Activated gamma-delta T cell treated with Interleukin-2 at 50 U/mL for 16 hours (primary cell): ENCODE measurements at places on chromosomes 7 and 10.
A peak's percentile ranks its signal among the peaks of the same experiment; 100 is the strongest.

- DNase-seq, result peak; percentile 76
These were observed at the start of gene HECTD2 for GRCh38 chr10:91409869-91410637. TSS of gene HECTD2 (plus strand) at chr10:91410344. CDS start at chr10:91410439, 95 bp downstream.

- no peak for DNase-seq
These were observed 159.2 kb downstream of the HDAC9 start for GRCh38 chr7:18654709-18655108.

GRCh38 chr10:60488111-60488669 is 98.5 kb upstream of the ANK3 start:
- DNase-seq, result no peak

DNA sequence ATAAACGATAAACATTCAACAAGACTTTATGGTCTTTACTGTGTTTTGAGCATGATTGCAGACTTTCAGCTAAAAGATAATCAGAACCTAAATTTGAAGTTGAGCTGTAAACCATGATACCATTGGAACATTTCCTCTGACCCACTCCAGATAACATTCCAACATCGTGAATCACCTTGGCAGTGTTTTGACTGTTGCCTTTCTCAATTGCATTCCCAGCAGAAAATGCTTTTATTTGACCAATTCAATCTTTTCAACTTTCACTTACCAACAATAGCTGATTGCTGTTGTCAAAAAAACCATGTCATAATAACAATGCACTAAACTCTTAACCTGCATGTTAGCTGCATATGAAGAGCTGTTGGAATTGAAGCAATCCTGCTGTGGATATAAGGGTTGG is 165.5 kb downstream of the MDFIC start:
- DNase-seq, result no peak

DNA sequence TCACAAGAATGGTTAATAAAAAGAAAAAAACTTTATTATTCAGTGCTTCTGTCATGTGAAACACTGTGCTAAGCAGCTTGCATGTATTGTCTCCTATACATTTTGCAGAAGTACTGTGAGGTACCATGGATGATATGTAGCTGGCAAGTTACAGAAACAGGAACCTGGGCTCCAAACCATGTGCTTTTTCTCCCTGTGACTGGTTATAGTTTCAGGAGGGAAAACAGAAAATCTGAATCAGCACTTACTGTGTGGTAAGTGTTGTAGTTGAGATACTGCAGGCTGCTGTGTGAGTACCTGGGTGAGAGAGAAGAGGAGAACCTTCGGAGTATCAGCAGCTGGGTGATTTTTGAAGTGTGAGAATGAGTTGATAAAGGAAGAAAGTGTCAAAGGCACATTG is 285.0 kb downstream of the SUGCT start:
- DNase-seq, result no peak

DNA sequence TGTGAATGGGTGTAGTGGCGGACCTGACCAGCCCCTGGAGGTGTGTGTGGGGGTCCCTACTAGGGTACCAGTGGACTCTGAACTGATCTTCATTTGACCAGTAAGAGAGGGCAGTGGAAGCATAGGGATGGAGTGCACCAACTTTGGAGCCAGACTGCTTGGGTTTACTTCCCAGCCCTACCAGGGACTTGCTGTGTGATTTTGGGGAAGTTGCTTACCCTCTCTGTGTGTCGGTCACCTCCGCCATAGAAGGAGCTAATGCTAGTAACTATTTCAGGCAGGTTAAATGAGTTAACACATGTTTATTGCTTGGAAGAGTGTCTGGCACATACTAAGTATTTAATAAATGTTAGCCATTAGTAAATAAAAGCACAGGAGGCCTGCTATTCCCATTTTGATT is 6.6 kb downstream of the ADCYAP1R1 start:
- no peak for DNase-seq

GRCh38 chr7:1859266-1860035 is 189.4 kb downstream of the ELFN1 start:
- DNase-seq, result no peak

GRCh38 chr7:18619311-18619710 is 123.8 kb downstream of the HDAC9 start:
- DNase-seq, result no peak

- DNase-seq, result no peak
These were observed 829.0 kb downstream of the TNS3 start for GRCh38 chr7:46752881-46753366.

DNA sequence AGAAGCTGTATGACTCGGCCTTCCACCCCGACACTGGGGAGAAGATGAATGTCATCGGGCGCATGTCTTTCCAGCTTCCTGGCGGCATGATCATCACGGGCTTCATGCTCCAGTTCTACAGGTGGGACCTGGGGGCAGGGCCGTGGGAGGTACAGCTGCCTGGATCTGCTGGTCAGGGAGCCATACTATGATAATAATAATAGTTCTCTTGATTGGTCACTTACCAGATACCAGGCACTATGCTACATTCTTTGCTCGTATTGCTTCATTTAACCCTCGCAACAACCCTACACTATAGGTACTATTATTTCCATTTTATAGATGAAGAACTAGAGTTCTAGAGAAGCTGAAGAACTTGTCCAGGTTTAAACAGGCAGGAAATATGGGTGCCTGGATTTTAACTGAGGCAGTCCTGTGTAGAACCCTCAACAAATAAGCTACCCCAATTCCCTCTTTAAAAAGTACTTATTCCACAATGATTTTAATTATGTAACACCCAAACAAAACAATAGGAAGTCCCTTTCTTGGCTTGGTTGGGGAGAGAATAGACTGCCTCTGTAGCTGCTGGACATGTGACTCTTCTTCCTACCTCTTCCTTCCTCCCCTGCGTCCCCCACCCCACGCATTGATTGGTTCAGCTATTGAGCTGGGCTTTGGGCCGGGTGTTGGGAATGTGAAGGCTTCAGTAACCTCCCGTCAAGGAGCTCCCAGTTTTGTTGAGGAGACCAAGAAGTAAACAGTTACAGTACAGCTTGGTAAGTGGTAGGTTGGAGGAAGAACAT is 12.8 kb downstream of the SFXN2 start:
- DNase-seq, result no peak

GRCh38 chr7:55473932-55474331 is 98.4 kb downstream of the VOPP1 start:
- DNase-seq, result no peak

DNA sequence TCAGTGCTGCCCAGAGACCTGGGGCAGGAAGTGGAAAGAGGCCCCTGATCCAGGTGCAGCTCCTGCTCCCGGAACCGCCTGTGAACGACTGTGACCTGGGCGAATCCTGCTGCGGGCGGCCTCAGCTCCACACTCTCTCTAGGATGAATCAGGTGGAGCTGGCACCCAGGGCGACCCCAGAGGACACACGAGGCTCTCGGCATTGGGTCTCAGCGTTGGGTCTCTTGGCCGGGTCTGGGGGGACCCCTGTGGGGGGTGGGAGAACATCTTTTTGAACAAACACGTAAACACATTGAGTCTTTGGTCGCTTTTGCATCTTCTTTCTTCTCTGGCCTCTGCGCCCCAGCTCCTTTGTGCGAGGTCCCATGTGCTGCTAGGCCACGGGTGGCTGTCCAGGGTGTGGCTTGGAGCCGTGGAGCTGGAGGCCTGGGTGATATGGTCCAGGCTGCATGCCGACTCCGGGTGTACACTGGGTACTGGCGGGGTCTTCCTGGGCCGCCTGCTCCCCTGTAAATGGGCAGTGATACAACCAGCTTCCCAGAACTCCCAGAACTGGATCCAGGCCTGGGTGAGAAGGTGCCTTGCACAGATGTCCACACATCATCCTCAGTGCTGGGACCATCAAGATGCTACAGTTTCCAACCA is 435.8 kb downstream of the DNAJB6 start:
- no peak for DNase-seq

DNA sequence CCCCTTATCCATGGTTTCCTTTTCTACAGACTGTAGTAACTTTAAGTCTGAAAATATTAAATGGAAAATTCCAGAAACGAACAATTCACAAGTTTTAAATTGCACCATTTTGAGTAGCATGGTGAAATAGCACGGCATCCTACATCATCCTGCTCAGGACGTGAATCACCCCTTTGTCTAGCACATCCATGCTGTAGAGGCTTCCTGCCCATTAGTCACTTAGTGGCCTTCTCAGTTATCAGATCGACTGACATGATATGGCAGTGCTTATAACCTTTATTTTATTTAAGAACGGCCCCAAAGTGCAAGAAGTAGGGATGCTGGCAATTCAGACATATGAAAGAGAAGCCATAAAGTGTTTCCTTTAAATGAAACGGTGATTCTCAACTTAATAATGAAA is 82.7 kb downstream of the CPXM2 start:
- DNase-seq, result no peak

DNA sequence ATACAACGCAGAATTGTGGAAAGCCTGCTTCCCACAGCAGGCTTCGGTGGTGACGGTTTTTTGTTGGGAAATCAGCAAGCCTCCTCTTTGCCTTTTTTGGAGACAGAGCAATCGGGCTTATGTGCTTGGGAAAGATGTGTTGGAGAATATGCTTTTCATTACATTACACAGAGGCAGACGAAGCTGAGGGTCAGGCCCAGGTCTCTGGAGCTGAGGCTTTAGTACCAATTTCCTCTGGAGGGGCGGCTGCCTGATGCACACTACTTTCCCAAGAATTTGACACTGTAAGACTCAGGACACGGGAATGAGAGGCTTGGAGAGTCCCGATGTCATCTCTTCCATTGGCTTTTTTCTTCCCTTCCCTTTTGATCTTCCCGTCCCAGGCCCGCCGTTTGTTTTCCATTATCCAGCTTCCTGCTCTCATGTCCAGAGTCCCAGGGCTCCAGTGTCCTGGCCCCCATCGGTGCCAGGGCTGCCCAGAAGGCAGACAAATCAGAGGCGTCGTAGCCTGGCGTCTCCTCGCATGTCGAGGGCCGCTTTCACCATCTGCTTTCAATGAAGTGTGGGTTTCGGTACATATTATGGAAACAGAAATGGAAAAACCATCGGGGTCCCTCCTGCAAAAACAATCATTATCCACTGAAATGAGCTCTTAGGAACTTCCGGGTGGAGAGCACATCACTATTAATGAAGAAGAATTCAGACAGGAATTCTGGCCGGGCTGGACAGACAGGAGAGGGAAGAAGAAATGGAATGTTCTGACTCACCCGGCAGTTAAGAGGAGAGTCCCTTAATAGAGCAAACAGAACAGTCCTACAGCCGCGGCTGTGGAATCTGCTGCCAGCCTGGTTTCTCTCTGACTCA is 123.0 kb upstream of the JCAD start:
- no peak for DNase-seq

DNA sequence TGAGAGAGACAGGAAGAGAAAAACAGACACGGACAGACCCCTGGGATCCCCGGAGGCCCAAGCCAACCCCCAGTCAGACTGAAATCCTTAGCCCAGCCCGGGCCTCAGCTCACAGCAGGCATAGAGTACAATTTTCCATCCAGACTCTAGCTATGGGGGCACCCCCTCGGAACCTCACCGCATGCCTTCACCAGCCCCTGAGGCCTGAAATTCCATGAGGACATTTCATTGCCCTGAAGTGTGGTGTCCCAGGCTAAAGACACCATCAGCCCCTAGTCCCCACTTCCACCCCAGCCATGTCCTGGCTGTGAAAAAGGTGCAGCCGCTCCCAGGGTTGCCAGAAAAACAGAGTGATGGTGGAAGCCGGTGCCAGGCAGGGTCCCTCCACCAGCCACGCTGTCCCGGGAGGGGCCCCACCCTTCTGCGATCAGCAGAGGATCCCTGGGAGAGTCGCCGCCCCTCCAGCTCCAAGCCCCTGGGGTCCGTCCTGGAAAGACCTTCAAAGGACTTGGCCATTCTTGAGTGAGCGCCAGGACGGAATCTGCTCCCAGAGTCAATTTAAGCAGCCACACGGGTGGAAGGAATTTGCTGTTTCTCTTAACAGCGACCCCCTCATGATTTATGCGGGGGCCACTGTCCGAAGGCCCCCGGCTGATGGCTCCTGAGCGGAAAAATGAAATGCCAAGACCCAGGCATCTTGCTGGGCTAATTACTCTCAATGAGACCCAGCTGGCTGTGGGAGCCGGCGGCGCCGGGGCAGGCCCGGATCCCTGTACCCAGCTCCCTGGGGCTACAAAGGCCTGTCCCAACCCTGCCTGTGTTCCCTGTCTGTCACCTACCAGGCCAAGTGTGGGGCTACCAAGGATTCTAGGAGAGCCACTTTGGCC is 23.2 kb downstream of the MYL10 start:
- no peak for DNase-seq

GRCh38 chr10:124955243-124955642 is 13.3 kb downstream of the ZRANB1 start:
- DNase-seq, result no peak

- no peak for DNase-seq
These were observed 75.9 kb downstream of the INSIG1 start for GRCh38 chr7:155373359-155374273.

DNA sequence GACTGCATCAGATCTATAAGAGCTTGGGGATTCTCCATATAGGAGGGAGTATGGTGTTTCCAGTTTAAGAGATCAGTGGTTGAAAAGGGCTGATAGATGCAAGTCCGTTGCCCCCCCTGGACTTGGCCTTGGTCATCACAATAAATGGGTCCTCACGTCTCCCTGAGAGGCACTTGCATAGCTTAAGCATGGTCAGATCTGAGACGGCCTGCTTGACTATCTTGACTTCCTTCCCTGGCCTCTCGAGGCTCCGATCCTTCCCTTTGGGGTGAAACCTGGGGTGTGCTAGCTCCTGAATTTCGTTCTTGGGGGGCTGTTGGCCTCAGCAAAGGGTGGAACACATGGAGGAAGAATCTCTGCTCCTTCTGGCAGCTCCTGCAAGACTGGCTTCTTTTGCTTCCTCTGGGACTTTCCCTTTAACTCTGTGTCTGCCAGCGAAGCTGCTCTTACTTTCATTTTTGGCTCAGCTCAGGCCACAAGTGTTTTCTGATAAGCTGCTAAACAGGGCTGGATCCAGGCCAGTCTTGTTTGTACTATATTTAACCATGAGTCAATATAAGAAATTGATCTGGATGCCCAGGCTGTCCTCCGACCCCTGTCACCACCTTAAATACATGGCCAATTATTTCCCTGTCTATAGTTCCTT is 11.2 kb upstream of the ZNF485 start:
- no peak for DNase-seq

DNA sequence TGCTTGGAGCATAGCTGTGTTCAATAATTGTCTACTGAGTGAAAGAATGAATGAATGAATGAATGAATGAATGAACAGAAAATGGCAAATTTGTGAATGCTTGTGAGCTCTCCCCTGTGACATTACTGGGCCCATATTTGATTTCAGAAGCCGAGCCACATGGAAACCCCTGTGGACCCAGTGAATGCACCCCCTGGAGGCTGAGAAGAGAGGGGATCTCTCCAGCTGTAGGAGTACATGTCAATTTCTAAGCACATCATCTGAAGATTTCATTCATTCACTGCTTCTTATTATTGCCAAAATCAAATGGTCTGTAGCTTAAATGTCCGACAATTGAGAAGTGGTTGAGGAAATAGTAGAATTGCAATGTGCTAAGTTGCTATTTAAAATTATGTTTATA is 58.3 kb upstream of the DOCK1 start:
- DNase-seq, result no peak

DNA sequence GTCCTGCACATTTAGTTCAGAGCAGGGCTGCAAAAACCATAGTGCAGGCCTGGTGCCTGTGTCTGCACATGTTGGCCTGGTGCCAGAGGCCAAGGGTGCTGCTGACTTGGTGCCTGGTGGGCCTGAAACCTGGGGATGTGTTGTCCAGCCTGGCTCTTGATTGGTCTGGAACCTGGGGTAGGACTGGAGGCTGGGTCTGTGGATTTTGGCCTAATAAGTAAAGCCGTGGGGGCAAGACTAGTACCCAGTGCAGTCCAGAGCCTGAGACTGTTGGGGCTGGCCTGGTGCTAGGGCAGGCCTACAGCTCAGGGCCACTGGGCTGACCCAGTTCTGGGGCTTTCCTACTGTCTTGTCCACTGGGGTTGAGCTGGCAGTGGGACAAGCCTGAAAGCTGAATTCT is 817.9 kb downstream of the DNAJB9 start:
- no peak for DNase-seq

- no peak for DNase-seq
These were observed 57.1 kb upstream of the CELF2 start for GRCh38 chr10:10960534-10960933.
